ENCODE measurements at places on chromosomes 2 and 18.

GRCh38 chr18:26438980-26439379 lies 109.4 kb downstream of the KCTD1 start:
- DNase-seq: no peak

DNA sequence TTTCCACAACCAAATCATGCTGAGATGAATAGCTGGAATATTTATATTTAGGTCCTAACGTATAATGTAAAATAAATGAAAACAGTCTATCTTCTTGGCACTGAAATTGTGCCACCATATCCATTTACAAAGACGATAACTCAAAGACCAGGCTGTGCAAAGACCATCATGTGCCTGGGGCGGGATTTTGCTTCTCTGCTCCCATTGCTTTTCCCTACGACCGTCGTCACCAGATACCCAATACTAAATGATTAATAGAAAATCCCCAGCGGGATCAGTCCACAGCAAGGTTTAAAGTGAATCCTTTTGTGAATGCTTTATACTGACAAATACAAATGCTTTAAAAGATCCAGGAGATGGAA lies 194.3 kb upstream of the ARL4C start:
- no peak for DNase-seq

- DNase-seq: no peak
Observed at GRCh38 chr2:117502121-117502520, 312.4 kb upstream of the DDX18 start.

GRCh38 chr2:5706717-5707455 lies 14.7 kb downstream of the SOX11 start:
- DNase-seq: no peak

GRCh38 chr2:170975127-170975942 lies 46.3 kb downstream of the GORASP2 start:
- DNase-seq: no peak

DNA sequence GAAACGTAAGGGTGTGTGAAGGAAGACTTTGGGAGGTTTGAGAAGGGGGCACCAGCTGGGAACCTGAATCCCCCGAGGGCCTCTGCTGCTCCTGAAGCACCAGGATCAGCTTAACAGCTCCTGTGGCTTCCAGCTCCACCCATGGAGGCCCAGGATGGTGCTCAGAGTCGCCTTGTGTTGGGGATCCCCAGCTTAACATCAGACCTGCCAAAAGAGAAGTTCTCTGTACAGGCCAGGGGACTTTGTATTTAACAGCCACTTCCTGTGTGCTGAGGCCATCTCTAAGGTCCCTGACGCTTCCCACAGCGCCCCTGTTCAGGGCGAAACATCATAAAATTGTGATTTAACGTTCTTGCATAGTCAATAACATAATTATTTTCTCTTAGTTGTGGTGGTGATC lies 77.5 kb downstream of the NCK2 start:
- DNase-seq: no peak

DNA sequence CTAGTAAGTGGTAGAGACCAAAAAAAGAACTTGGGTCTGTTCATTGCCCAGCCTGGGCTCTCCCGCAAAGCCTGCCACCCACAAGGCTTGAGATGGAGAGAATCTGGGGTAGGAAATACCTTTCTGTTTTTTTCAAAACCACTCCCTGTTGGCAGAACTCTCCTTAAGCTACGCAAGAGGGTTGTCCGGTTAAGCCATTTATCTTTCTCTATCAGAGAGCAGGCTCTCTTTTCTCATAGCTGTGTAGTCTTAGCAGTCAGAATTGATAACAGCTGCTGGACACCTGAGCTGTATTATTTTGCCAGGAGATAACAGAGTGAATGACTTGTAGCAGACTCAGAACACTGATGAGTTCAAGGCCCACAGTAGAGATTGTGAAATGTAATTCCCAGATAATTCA lies 1088.1 kb downstream of the TSN start:
- DNase-seq: no peak

- DNase-seq: no peak
Observed at GRCh38 chr2:31318361-31319336, 84.7 kb downstream of the EHD3 start.

GRCh38 chr2:201978986-201979385 lies 54.7 kb upstream of the FZD7 start:
- DNase-seq: no peak

- DNase-seq: no peak
Observed at GRCh38 chr2:165239230-165239629, at the start of gene SCN2A. TSS of gene SCN2A (plus strand) at chr2:165239414. CDS start at chr2:165295824, 56,410 bp downstream.

DNA sequence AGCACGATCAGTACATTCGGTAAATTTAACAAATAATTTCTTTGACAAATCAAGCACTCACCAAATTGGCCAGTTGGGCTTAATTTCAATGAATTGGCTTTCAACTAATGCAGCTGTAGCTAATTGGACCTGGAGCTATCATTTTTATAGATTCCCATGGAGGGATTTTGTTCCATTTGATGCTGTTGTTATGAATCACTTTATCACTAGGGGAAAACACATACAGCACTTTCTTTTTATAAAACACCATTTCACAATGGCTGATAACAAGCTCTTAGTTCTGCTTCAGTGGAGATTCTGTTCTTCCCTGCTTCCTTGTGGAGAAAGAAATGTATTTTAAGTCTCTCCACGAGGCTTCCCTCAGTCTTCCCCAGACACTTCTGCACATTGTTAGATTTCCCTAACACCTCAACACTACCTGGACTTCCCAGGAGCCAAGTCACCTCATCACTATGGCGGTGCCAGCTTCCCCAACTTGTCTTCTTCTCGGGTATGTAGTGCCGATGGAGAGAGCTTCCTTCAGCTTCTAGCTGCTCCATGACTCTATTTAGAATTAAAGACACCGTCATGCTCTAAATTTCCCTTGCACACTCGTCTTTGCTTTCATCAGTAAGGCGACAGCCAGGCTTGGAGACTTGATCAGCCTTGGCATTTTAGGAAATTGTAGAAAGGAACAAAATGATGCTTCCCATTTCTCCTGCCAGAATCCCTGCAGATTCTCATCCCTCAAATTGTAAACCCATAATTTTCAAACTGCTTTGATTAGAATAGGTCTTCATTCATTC lies 72.0 kb downstream of the INPP5D start:
- DNase-seq: no peak

DNA sequence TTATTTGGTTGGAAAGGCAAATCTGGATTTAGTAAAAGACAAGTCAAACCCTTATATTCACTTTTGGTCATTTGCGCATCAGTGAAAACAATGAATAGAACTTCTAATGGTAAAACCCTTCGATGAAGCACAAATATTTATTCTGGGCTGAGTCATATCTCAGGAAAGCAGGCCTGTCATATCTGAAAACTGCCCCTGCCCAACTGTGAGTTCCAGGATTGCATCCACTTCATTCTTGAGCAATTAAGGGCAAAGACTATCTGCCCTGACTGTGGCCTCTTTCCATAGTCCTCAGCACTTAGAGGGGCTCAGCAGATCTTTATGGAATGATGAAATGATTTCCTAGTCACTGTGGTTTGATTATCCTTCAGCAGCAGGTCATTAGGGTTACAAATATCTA lies 795.2 kb upstream of the ID2 start:
- DNase-seq: no peak

DNA sequence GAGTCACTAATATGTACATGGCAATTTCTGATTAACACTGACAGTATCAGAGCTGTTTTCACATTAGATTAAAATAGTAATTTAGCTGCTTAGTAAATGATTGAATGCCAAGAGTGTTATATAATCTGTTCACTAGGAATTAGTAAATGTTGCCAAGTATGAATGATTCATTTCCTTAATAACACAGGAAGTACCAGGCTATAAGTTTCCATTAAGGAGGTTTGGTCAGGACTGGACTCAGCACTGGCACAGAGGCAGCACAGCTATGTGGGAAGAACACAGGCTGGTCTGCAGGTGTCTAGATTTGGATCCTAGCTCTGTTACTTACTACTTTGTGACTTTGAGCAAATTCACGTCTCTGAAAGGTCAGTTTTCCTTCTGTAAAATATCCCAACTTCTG lies 97.2 kb downstream of the TDRD15 start:
- DNase-seq: no peak

- no peak for DNase-seq
Observed at GRCh38 chr2:64538764-64539433, 14.8 kb downstream of the AFTPH start.

GRCh38 chr2:12764849-12765605 lies 48.3 kb downstream of the TRIB2 start:
- DNase-seq: no peak

GRCh38 chr2:121382744-121383143 lies 97.7 kb upstream of the TFCP2L1 start:
- no peak for DNase-seq

DNA sequence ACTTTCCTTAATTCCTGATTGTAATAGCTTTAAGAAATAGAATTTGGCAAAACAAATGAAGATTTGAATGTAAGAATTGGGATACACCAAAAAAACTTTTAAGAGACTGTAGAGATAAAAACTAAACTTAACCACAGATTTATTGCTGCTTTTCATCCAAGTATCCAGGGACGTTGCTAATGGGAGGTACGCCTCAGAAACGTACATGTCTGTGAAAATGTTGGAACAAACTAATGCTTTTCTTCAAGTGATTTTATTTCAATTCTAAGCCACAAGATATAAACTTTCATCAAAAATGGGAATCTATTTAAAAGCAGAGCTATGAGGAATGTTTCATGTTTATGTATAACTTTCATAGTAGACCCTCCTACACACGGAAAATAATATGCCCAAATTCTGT lies 66.3 kb downstream of the ARHGAP15 start:
- no peak for DNase-seq

DNA sequence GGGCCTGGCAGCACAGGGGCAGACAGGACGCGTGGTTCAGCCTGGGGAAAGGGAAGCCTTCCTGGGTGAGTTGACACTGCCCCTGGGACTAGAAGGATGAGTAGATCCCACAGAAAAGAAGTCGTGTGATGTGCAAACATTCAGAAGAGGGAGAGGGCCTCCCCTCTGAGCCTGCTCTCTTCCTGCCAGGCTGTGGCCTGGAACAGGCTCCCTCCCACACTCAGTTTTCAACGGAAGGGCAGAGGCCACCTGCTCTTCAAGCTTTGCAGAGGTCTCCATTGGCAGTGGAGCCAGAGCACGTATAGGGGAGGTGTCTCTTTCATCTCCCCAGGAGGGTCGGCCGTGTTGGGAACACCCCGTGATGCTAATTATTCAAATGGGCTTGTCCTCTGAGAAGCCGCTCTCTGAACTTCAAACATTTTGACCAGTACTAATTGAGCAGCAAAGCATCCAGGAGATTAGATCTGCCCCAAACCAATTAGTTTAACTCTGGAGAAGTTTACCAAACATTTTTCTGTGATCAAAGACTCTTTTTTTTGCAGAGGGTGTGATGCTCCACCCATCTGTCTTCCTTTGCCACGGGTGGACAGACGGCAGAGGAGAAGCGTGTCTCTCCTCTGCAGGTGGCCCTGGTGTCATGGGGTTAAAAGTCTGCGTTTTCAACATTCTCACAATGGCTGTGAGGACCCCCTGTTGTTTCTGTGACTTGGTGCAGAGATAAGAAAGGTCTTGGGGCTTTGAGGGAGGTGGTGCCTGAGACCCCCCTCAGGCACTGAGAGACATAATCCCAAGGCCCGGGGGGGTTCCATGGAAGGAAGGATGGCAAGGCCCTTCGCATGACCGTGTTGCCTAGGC lies 29.5 kb upstream of the ODC1 start:
- DNase-seq: no peak

GRCh38 chr2:121809607-121810006 lies 54.2 kb downstream of the TSN start:
- no peak for DNase-seq

DNA sequence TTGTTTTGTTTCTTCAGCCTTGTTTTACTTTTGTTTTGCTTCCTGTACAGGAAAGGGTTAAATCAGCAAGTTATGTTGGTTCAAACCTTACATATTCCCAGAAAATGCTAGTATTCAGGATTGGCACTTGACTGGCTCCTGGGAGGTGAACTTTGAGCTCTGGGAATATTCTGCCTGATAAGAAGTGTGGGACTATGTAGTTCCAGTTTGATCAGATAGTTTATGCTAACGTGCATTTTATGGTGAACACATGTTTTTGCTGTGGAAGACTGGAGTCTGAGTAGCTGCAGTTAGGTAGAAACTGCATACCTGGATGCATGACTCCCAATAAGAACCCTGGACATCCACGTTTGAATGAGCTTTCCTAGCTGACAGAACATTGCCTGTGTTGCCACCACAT lies 603.1 kb upstream of the HS6ST1 start:
- DNase-seq: no peak

- DNase-seq: no peak
Observed at GRCh38 chr18:44699572-44700261, 19.0 kb downstream of the SETBP1 start.

- DNase-seq: no peak
Observed at GRCh38 chr2:74439803-74440377, 1.8 kb downstream of the RTKN start.

DNA sequence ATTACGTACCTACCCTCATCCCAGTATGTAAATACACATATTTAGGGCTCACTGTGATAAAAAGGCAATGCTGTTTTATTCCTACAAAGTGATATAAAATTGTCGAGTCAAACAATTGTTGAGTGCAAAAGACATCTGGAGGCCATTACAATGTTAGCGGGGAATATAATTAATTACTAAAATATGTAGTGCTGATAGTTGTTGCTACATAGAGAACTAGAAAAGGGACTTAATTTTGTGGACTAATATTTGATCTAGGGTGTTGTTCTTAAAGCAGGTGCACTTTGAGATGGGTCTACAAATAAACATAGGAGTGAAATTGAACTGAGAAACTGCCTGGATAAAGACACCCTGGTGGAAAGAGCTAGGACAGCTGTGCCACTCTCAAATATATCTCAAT lies 300.1 kb downstream of the NOL4 start:
- DNase-seq: no peak

DNA sequence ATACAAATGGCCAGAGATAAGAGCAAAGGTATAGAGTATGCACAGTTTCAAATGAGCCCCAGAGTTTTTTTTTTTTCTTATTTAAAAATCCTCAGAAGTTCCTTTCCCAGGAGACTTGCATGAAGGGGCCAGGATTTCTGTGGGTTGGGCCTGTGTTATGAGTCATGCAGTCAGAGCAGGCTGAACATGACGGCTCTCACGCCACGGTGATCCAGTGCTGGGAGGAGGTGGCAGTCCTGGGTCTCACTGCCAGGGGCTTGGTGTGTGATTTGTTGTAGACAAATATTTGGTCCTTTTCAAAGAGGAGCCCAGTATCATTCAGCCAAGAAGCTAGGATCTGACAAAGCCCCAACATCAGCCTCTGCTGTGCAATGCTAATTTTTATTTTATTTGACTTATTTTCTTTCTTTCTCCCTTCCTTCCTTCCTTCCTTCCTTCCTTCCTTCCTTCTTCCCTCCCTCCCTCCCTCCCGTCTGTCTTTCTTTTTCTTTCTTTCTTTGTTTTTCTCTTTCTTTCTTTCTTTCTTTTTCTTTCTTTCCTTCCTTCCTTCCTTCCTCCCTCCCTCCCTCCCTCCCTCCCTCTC lies 10.4 kb upstream of the KCNE4 start:
- DNase-seq: no peak

GRCh38 chr18:44893045-44893706 lies 212.5 kb downstream of the SETBP1 start:
- DNase-seq: no peak

GRCh38 chr18:28791101-28791500 lies 614.2 kb upstream of the CDH2 start:
- no peak for DNase-seq

- no peak for DNase-seq
Observed at GRCh38 chr18:79468119-79468789, 72.5 kb downstream of the NFATC1 start.

- DNase-seq: no peak
Observed at GRCh38 chr2:101408925-101409324, 21.6 kb upstream of the CREG2 start.

Data from T follicular helper cell (primary cell).